ENCODE measurements at places on chromosomes 1 and 21.

DNA sequence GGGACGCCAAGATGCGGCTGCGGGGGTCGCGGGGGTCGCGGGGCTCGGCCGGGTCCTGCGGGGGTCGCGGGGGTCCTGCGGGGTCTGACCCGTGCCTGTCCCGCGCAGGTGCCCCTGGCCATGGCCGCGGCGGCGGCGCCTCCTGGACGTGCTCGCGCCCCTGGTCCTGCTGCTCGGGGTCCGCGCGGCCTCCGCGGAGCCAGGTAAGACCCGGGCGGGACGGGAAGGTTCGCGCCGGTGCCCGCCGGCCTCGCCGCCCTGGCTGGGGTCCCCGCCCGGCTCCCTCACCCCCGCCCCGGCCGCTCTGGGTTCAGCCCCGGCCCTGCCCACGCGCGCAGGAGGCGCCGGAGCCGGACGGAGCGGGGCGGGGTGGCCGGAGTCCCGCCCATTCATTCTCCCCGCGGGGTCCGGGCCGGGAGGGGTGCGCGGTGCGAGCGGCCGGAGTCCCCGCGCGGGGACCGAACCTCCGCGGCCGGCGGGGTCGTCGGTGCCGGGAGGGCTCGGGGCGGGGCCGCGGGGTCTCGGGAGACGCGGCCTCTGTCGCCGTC is 380 bp downstream of the COL18A1 start:
- DNase-seq = no peak

DNA sequence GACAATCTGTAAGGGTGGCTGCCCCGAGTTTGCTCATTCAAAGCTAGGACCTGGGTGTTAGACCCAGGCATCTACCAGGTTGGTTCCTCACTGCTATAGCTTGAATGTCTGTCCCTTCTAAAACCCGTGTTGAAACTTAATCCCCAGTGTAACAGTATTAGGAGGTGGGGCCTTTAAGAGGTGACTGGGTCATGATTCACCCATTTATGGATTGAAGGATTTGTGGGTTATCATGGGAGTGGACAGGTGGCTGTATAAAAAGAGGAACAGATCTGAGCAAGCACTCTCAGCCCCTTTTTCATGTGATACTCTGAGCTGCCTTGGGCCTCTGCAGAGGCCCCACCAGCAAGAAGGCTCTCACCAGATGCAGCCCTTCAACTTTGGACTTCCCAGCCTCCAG is 29.4 kb downstream of the PSMG1 start:
- no peak for DNase-seq

DNA sequence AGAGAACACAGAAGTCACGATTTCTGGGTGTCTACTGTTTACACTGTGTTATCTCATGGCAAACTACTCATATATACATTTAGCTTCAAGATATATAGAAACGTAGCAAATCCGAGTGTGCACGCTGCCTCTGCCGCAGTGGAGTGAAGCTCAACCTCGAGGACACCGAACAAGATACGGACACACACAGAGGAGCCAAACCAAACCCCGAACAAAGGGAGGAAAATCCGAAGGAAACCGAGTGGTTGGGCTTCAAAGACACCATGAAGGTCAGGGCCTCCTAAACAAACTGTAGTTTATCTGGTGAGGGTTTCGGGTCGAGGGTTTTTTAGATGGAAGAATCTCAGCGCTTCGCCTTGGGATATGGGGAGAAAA is 34.5 kb downstream of the SLC45A1 start:
- no peak for DNase-seq

GRCh38 chr1:204254031-204254661 is 40.4 kb upstream of the GOLT1A start:
- DNase-seq = no peak

- no peak for DNase-seq
These were observed 1.0 kb downstream of the AURKAIP1 start for GRCh38 chr1:1373815-1374588.

DNA sequence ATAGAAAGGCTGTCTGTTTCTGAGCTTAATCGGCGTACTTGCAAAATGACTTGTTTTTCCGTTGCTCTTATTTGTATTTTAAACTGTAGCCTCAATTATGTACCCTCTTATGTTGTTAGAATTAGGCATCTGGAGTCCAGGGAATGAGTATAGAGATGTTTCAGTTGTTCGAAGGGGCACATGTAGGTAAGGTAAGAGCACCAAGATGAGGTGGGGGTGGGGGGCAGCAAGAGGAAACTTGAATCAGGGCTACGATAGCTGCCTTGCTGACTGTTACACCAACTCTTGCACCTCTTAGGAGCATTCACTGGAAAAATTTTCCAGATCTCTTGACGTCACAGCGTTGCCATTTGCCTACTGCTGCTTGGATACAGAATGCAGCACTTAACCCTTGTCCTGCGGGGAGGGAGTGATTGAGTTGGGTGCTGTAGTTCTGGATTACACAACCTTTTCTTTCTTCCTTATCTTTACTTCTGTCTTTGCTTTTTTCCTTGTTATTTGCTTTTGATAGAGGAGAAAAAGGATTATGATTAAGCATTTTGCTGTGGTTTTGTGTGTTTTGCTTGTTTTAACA is 3.2 kb downstream of the ATP1B1 start:
- no peak for DNase-seq

DNA sequence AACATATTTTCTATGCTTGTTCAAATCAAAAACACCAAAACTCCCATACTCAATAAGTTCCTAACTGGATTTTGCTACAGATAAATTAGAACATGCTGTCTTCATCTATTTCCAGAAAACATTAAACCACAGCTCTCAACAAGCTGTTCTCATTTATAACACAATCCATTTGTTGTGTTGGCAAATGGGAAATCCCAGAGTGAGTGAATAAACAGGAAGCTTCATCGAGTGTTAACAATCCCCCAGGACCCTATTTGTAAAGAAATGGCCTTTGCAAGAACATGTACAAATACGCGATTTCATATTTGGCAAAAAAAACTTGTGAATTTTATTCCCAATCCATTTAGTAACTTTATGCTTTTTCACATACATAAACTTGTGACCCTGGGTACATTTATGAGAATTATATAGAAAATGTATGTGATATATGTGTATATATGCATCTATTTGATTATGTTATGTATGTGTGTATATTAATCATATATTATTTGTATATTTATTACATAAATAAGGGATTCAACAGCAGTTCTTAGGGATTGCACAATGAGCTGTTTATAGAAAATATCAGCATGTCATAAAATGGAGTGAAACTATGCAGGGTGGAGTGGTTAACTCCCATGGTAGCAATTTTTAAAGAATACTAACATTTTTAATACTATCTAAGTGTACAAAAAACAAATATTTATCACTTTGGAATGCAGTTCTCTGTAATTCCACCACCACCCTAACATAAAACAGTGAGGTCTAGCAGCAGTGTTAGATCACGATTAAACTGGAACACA is 160.0 kb downstream of the NEGR1 start:
- DNase-seq = no peak

DNA sequence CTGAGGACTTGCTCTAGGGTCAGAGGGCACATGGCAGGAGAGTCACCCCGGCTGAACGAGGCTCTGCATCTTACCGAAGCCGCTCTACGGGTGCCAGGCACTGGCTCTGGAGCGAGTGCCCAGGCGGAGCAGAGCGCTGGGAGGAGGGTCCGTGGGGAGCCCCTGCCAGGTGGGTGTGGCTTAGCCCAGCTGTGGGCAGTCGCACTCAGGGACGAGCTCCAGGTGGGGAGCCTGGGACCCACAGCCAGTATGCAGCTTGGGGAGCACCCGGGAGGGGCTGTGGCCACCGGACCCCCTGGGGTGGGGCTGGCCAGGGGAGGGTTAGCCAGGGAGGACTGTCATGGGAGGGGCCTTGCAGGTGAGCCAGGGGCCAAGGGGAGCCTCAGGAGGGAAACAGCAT is 3.8 kb downstream of the AGRN start:
- no peak for DNase-seq

DNA sequence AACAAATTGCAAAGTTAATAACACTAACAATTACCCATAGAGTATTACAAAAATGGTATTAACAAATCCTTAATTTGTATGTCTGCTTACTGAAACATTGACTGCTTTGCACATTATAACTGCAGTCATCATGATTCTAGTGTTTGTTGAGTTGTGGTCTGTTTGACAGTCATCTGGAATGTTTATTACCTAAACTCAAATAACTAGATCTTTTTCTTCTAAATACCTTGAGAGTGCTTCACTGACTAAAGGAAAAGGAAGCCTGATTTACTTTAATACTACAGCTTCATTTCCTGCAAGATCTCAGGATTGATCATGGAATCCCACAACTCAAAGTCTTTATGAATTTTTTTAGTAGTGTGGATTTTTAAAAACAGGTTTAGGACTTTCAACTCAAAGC is 70.0 kb downstream of the HMCN1 start:
- DNase-seq = no peak

GRCh38 chr1:155989242-155990004 is 11.1 kb upstream of the ARHGEF2 start:
- peak; percentile 56 for DNase-seq

GRCh38 chr1:5661196-5662085 is 330.8 kb downstream of the NPHP4 start:
- DNase-seq = no peak

GRCh38 chr1:242431786-242432185 is 92.7 kb downstream of the PLD5 start:
- DNase-seq = no peak

- no peak for DNase-seq
These were observed 10.6 kb upstream of the DIP2A start for GRCh38 chr21:46448108-46448507.

DNA sequence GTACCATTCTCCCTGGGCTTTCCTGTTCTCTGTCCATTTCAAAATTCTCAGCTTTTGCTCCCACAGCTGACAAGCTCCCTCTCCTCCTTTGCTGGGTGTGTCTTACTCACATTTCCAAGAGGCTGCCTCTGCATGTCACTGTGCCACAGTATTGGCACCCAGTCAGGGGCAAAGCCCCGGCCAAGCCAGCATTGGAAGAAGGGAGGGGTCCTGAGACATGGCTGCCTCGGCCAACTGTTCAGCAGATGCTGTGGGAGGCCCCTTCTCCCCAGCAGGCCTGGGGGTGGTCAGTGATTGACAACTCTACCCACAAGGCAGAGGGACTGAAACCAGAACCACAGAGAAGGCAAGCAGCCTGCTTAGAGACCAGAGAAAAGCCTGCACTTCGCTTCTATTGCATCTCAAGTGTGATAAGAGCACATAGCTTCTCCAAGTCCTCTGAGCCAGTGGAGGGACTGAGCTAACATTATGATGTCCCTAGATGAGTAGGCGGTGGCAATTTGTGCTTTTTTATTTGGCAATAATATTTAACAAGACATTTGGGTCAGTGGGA is 294.1 kb downstream of the SIPA1L2 start:
- DNase-seq = no peak

DNA sequence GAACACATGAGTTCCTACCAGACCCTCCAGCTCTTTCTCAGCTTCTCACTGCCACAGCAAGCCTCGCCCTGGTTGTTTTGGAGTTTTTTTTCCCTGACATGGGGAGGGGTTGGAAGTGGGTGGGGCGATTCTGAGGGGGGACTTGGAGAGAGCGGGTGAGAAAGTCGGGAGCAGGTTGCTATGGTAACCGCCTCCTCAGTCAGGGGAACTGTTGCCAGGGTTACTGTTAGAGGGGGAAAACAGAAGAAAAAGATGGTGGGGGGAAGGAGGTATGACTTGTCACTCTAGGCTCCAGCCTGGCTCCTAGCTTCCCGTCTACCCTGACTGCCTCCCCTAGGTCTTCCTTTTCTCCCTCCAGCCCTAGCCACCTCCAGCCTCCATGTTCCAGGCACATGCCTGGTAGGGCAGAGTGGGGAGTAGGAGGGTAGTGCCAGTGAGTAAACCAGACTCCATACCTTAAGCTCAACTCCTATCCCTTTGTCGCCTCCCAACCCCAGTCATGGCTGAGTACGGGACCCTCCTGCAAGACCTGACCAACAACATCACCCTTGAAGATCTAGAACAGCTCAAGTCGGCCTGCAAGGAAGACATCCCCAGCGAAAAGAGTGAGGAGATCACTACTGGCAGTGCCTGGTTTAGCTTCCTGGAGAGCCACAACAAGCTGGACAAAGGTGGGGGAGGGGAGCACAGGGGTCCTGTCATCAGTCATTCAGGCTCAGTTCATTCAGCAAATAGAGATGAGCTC is 6.0 kb downstream of the PEA15 start:
- no peak for DNase-seq

DNA sequence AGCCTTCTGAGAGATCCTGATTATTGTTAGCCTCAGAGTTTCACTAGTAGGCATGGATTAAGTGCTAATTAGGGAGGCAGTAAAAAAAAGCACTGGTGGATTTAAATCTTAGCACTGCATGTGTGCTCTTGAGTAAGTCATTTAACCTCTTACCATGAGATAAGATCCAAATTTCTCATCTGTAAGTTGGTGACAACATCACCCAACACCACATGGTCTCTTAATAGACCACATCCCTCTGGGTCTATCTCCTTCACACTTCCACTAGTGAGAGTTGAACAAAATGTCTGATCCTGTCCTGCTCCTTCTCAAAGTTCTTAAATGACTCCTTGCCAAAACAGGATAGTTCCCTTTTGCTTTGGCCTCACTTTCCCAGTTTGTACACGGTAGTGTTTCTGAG is 29.5 kb upstream of the DMRTA2 start:
- DNase-seq = no peak

GRCh38 chr1:25460020-25460419 is 29.3 kb downstream of the MACO1 start:
- no peak for DNase-seq
